ENCODE measurements at places on chromosomes 11 and 22.

DNA sequence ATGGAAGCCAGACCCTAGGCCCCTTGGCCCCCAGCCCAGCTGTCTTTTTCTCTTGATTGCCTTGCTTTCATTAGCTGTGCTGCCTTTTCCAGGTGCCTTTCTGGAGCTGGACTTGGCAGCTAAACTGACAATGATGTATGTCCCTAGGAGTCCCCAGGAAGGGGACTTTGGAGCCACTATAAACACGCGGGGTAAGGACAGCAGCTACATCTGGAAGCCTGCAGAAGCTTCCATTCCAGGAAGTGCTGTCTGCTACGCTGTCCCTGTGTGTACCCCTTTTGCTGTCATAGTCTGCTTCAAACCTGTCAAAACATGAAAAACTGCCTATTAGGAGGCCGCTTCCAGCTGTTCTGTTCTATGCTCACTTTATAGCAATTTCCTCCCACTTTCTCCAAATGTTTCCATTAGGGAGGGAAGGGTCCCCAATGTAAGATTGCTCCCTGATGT lies 153.3 kb upstream of the RAG2 start:
- no peak for DNase-seq

DNA sequence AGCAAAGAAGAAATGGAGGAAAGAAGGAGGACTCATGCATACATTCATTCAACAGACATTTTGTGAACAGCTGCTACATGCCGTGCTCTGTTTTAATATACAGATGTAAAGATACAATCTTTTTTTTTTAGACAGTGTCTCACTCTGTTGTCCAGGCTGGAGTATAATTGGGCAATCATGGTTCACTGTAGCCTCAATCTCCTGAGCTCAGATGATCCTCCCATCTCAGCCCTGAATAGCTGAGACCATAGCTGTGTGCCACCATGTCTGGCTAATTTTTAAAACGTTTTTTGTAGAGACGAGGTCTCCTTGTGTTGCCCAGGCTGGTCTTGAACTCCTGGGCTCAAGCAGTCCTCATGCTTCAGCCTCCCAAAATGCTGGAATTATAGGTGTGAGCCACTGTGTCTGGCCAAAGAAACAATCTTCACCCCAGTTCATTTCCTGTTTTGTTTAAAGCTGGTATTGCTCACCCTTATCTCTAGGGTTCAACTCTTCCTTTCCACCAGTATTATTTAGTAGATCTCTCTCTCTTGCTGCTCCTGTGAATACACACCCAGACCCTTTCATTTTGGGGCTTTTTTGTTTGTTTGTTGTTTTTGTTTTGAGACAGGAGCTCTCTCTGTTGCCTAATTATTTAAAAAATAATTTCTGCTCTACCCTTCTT lies 69.8 kb downstream of the RNF169 start:
- no peak for DNase-seq

- DNase-seq: no peak
Measured at GRCh38 chr22:44455151-44455962, 42.7 kb downstream of the RTL6 start.

DNA sequence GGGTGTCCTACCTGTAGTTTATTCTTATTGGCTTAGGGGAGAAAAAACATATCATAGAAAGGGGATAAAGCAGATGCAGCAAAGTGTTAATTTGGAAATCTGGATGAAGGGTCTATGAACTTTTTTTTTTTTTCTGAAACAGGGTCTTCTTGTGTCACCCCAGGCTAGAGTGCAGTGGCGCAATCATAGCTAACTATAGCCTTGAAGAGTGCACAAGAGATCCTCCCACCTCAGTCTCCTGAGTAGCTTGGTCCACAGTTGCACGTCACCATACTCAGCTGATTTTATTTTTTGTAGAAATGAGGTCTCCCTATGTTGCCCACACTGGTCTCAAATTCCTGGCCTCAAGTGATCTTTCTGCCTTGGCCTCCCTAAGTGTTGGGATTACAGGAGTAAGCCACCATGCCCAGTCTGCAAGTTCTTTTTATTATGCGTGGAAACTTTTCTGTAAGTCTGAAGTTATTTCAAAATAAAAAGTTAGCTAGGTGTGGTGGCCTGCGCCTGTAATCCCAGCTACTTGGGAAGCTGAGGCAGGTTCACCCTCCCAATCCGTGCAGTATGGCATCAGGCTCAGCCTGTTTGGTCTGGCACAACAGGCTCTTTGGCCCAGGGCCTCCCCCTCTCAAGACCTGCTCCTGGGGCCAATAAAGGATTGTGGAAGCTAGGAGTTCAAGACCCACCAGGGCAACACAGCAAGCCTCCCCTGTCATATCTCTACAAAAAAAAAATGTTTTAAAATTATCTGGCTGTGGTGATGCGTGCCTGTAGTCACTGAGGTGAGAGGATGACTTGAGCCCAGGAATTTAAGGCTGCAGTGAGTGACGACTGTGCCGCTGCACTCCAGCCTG lies 111.9 kb downstream of the MED15 start:
- no peak for DNase-seq

DNA sequence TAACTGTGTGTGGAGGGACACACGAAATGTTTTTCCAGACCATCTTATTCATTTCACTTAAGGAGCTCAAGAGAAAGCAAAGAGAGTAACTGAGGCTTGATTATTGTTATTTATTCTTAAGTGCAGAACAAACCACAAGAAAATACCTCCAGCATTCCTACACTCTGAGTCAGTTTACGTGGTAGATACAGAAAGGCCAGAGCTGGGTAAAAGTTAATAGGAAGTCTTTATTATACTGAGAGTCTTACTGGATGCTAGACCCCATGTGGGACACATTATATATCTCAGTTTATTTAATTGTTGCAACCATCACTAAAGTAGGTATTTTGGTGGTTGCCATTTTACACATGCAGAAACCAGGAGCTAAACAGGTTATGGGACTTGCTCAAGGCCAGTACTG lies 261.4 kb upstream of the POU2AF2 start:
- DNase-seq: no peak

- DNase-seq: no peak
Measured at GRCh38 chr11:35594680-35595079, 23.6 kb upstream of the FJX1 start.

DNA sequence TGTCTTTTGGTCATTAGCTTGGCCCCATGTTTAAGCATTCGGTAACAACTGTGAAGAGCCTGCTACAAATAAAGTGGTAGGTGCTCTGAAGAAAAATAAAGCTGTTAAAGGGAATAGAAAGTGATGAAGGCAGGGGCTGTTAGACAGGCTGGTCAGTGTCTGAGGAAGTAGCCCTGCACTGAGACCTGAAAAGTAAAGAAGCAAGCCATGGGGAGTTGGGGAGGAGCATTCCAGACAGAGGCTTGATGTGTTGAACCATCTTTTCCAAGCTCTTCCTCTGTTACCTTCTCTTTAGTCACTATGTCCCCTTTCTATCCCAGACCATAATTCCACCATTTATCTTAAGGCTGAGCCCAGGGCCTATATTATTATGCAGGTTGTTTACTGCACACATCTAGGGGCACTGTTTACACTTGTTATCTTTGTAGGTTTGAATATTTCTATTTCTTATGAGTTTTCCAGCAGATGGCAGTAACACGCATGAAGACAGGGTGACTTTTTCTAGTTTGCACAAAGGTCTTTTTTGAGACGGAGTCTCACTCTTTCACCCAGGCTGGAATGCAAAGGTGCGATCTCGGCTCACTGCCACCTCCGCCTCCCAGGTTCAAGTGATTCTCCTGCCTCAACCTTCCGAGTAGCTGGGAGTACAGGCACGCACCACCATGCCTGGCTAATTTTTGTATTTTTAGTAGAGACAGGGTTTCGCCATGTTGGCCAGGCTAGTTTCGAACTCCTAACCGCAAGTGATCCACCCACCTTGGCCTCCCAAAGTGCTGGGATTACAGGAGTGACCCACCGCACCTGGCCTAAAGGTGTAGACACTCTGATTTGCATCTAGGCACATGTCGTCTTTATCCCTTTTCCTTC lies 23.0 kb downstream of the ZFTA start:
- DNase-seq: no peak

DNA sequence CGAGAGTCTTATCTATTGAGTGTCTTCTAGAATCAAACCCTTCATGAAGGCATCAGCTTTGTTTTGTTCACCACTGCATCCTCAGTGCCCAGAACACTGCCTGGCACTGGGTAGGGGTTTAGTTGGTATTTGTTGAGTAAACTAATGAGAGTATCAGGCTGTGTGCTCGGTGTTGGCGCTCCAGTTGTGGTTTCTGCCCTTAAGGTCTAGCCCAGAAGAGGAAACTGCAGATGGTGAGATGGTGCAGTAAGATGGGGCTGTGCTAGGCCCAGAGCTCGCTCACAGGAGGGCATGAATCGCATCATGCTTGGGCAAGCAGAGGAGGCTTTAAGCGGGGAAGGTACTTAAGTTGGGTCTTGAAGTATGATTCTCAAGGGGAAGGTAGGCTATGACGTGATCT lies 97.2 kb downstream of the FBXO7 start:
- no peak for DNase-seq

All from NCI-H510A (cell line).